ENCODE measurements at places on chromosomes 7 and 10. TPM values are rescaled to one million over a fixed set of nuclear protein-coding genes. Genes with fewer than 3 reads are reported as not detected.

GRCh38 chr7:139674341-139674740, 103.5 kb downstream of the HIPK2 start:
- H3K4me1 ChIP-seq, result peaks cover 24% of the 10 kb centered on the region
- H3K27me3 ChIP-seq, result no peaks in the 10 kb centered on the region
- peaks cover 4% of the 10 kb centered on the region for H3K36me3 ChIP-seq
- no peak overlapping the region for H3K4me3 ChIP-seq
- no peak for DNase-seq

- no peak for DNase-seq
- H3K27me3 ChIP-seq, result no peaks in the 10 kb centered on the region
- no peaks in the 10 kb centered on the region for H3K36me3 ChIP-seq
Observed at GRCh38 chr7:105723572-105723971, 142.3 kb upstream of the EFCAB10 start.

CPN1 gene
- total RNA-seq, result not detected

PRSS1 gene
- total RNA-seq, result not detected

Data from T-helper 17 cell (primary cell).